ENCODE measurements at places on chromosomes 16 and 17. TPM values are rescaled to one million over a fixed set of nuclear protein-coding genes. Genes with fewer than 3 reads are reported as not detected.

SLC16A6 gene
- total RNA-seq, result 7.6 TPM

SPATA32 gene
- total RNA-seq, result 0.21 TPM

TBX21 gene
- total RNA-seq, result 1.5 TPM

ARL2BP gene
- 37.2 TPM for total RNA-seq
